T-helper 1 cell treated with Interleukin-12 subunit alpha and Interleukin-12 subunit beta and Interleukin-4 antibody, amounts not matched to agents 30 ng/mL and 1 ng/mL, for 36 hours (primary cell): ENCODE measurements at places on chromosomes 11 and 22. TPM values are rescaled to one million over a fixed set of nuclear protein-coding genes. Genes with fewer than 3 reads are reported as not detected.

Gene IGF2
- total RNA-seq, result 0.17 and 0.32 TPM in 2 replicates

Gene ABCC8
- total RNA-seq, result not detected in 2 replicates

Gene MMP3
- total RNA-seq, result not detected in 2 replicates

Gene FOLR3
- not detected in 2 replicates for total RNA-seq
